ENCODE measurements at places on chromosomes 12 and 14. TPM values are rescaled to one million over a fixed set of nuclear protein-coding genes. Genes with fewer than 3 reads are reported as not detected.

DNA sequence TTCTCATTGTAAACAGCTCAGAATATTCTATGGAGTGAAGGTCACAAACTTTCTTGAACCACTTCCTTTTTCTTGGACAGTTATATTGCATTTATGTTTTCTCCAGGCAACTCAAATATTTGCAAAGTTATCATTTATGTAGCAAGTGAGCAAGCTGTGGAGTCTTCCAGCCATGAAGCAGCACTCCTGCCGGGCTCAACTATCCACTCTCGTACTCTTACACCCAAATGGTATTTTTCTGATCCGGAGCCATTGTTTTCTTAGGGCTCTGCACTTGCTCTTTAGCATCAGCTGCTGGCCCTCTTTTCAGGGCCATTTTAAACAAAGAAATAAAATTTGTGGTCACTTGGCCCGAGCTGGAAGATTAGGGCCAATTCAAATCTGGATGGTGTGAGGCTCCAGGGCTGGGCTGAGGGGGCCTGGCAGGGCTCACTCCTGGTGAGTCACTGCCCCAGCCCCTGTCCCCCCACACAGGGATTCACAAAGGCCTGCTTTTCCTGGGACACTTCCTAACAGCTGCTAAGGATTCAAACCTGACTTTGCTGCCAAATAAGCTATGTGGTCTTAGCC is 19.7 kb downstream of the SYNE3 start:
- DNase-seq = no peak

MAPKAPK5 gene
- total RNA-seq = 78.6 TPM

SLC24A4 gene
- 0.15 TPM for total RNA-seq

DNA sequence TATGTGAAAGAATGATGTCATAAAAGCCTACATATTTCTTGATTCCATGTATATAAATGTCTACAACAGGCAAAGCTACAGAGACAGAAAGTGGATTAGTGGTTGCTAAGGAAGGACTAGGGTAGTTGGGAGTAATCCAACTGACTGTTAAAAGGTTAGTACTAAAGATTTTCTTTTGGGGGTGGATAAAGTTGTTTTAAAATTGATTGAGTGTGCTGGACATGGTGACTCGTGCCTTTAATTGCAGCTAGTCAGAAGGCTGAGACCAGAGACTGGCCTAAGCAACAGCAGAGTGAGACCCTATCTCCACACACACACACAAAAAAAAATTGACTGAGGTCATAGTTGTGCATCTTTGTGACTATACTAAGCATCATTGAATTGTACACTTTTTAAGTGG is 234.3 kb downstream of the C12orf50 start:
- DNase-seq = no peak

DNA sequence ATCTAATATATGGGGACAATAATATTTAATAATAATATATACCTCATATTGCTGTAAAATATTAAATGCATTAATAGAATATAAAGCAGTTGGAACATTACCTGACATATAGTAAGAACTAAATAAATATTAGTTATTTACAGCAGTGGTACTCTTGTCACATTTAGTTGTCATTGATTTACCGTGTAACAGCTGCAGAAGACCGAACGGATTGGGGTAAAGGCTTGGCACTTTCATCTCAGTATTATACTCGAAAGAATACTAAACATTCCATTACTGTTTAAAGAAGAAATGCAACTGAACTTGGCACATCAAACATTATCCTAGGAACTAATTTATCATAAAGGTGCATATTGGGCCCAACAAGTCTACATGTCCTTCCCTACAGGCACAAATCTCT is 61.1 kb downstream of the ITPR2 start:
- no peak for DNase-seq

DNA sequence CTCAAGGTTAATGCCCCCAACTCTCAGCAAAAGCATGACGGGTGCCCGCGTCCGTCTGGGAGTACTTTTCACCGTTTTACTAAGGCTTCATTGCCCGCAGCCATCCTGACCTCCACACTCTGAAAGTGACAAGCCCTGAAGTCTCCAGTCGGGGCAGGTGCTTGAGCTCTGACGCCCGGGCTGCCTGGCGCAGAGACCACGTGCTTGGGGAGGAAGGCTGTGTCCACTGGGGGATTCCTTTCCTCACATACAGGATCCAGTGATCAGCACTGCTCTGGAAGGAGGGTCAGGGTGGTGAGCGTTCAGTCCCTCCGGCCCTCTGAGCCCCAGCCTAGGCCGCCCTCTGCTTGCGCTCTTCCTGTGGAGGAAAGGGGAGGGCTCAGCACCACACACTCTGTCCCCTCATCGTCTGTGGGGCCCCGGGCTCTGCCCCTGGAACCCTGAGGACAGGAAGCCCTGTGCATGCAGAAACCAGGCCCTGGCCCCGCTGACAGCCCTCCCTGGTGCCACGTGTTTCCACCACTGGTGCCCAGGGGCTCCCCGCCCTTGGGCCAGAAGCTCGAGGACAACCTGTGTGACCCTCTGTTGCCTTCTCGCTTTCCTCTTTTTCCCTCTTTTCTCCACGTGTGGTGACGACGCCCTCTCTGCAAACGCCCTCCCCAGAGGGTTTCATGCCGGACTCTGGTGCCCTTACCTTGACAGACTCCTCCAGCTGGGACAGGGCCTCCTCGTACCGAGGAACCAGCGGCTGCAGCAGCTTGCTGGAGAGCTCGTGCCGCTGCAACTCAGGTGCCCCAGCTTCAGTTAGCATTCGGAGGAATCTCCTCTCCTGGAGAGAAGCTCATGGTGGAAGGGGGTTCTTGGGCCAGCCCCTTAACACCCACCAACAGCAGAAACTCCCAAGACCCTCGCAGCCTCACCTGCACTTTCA is 4.9 kb downstream of the DDX51 start:
- DNase-seq = no peak

Data from A673 (cell line).